ENCODE measurements at places on chromosomes 7 and 10.
A peak's percentile ranks its signal among the peaks of the same experiment; 100 is the strongest.

DNA sequence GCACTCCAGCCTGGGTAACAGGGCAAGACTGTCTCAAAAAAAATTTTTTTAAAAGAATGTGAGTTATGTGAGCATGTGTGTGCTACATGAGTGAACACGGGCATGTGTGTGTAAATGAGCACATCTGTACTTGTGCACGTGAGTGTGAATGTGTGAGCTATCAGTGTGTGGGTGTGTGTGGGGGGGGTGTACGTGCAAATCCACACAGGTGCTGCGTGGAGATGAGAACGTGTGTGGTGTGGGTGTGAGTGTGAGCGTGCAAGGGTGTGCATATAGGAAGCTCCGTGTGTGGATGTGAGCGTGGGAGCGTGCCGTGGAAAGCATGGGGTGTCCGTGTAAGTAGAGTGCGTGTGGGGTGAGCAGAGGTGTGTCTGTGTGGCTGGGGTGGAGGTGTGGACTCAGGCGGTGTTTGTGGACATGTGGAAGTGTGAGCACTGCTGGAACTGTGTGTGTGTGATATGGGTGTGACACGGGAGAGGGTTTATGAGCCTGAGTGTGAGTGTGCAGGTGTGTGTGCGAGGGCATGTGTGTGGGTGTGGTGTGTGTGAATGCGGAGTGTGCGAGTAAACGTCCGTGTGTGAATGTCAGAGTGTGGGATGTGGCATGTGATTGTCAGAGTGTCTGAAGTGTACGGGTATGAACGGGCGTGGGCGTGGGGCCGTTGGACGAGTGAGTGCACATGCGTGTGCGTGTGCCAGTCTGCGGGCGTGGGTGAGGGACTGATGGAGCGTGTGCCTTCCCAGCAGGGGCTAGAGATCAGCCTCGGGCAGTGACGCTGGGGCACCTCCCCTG lies 45.9 kb upstream of the TNRC18 start:
- no peak for DNase-seq

- peak; percentile 85 for DNase-seq
These were observed 313.1 kb upstream of the ZNF32 start for GRCh38 chr10:43961523-43962345.

GRCh38 chr10:127979045-127979444 lies 72.1 kb downstream of the PTPRE start:
- DNase-seq, result no peak

GRCh38 chr10:79238606-79239005 lies 108.7 kb upstream of the PPIF start:
- DNase-seq, result peak; percentile 54

GRCh38 chr7:119724041-119724792 lies 548.8 kb upstream of the KCND2 start:
- DNase-seq, result no peak

- peak; percentile 93 for DNase-seq
These were observed 21.8 kb upstream of the SMNDC1 start for GRCh38 chr10:110326351-110327032.

DNA sequence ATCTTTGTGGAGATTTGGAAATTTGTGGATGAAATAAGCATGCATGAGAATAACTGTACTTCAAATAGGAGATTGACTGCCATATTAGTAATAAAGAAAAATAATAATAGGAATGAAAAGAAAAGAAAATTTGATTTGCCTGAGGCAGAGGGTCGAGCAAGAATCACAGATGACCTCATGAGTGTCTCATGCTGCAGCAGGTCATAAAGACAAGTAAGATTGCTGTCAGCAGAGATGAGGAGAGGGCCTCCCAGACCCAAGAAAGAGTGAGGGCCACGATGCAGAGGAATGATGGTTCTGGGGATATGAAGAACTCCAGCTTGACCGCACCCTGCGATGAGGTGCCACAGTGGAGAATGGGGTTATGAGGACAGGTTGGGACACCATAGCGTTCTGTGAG lies 39.2 kb downstream of the TOMM7 start:
- no peak for DNase-seq

DNA sequence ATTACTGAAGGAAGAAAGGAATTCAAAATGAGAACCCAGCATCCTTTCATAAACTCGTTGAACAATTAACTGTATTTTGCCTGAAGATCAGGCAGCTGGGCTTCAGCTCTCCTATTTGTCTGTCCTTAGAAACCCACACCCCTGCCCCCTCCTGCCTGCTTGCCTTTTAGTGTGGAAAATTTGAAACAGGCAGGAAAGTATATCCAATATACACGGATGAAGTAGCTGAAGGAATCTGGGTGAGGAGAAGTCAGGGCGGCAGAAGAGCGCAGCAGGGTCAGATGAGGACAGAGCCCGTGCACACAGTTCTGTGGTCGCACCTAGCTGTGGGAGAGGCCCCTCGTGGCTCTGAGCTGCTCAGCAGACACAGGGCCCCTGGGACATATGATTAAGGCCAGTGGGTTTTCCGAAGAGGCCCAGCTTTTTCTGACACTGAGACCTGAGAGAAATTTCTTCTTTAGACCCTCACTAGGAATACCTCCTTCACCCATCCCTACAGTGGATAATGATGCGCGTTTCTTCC lies 87.9 kb downstream of the ACTR3B start:
- no peak for DNase-seq

DNA sequence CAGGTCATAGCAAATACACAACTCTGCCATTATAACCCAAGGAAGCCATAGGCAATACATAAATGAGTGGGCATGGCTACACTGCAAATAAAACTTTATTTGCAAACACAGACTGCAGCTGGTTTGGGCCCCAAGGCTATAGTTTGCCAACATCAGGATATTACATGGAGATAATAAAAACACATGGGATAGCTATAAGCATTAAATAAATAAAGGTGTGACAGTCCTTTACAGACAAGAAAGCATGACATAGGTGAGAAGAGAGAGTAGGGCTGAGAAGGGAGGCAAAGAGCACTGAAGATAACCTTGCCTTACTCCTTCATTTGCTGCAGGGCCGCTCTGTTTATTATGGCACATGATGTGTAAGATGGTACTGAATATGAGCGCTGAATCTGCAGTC lies 135.1 kb upstream of the GHITM start:
- no peak for DNase-seq

GRCh38 chr7:111633878-111634277 lies 71.6 kb upstream of the IMMP2L start:
- DNase-seq, result no peak

- DNase-seq, result peak; percentile 22
These were observed 123.1 kb downstream of the DKK1 start for GRCh38 chr10:52437205-52437646.

- DNase-seq, result no peak
These were observed 1214.9 kb downstream of the XPNPEP1 start for GRCh38 chr10:108708363-108708762.

GRCh38 chr10:11140963-11141362 lies 123.3 kb downstream of the CELF2 start:
- no peak for DNase-seq

GRCh38 chr7:130201796-130202195 lies 3.4 kb downstream of the TMEM209 start:
- DNase-seq, result no peak

GRCh38 chr7:123463890-123464289 lies 70.5 kb downstream of the IQUB start:
- DNase-seq, result no peak

DNA sequence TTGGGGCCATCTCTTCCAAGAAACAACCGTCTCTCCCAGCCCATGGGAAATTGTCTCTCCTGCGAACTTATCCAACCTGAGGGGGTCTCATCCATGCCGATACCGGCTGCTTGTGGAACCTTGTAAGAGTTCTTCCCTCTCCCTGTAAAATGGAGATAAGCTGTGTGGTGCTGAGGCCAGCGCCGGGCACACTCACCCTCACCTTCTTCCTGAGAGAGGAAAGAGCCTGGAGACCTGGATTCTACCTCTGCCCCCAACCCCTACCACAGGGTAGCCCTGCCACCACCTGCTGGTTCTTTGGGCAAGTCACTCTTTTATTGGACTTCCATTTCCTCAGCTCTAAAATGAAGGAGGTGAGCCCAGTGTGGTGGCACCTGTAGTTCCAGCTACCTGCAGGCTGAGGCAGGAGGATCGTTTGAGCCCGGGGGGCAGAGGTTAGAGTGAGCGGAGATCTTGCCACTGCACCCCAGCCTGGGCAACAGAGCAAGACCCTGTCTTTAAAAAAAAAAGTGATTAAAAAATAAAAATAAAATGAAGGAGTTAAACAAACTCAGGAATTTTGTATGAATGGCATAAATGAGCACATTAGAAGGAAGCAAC lies 38.4 kb upstream of the PSAP start:
- no peak for DNase-seq

DNA sequence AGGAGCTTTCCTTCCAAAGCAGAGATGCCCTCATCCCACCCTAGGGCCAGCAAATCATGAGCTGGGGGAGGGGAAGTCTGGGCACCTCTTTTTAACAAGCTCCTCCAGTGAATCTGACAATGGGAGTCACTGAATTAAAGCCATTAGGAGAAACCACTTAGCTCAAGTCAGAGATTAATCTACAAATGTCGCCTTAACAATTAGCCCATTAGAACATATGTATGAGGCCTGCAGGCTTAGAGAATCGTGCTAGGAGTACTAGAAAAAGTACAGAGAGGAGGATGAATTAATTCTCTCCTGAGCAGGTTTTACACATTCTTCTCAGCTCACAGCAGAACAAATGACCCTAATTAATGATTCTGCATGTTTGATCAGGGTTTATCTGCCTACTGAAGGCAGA lies 381.3 kb downstream of the KCNMA1 start:
- no peak for DNase-seq

DNA sequence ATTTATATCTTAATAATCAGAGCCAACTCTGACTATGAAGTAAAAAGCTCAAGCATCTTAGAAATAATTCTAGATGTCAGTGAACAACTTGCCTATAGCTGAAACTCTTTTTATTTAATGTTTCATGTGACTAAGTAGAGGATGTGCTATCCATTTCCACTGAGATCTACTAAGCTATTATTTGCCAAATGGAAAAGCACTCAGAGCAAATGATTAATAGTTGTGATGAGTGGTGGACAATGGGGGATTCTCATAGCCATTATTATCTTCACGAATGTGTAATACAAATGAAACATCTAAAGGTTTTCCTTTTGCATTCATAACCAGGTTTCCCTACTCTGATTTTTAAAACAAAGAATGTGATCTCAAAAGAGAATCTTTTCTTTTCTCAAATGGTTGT lies 126.6 kb upstream of the GNAI1 start:
- DNase-seq, result no peak

Measured in EH (cell line).